ENCODE measurements at places on chromosomes 7 and 10.

- no peak for DNase-seq
Measured at GRCh38 chr10:78258323-78259030, 224.8 kb downstream of the RPS24 start.

DNA sequence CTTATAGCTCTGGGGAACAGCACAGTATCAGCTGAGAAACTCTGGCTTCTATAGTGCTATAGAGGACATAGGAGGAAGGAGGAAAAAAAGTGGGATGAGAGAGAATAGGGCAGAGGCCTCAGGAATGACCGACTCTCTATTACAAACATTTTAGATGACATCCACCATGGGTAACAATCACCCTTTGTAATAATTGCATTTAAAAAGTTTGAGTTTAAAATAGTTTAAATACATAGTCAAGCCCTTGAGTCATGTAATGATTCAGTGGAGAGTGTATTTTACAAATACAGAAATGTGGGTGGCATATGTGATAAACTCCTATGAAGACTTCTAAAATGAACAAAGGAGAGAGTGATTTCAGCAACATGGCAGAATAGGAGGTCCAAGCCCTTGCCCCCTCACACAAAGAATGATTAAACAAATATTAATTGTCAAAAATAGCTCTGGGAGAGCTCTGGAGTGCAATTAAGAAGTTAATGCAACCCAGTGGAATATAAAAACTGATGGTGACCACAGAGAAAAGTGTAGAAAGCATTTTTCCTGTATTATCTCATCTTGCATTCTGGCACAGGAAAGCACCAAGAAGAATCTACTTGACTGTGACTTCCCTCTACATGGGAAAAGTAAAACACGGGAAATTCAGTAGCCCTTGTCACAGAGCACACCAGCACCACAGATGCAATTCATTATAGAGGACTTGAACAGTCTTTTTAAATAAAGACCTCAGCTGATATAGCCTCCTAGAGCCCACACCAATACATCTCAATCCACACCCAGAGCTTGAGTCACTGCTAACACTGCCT is 569.0 kb upstream of the SORCS1 start:
- no peak for DNase-seq

DNA sequence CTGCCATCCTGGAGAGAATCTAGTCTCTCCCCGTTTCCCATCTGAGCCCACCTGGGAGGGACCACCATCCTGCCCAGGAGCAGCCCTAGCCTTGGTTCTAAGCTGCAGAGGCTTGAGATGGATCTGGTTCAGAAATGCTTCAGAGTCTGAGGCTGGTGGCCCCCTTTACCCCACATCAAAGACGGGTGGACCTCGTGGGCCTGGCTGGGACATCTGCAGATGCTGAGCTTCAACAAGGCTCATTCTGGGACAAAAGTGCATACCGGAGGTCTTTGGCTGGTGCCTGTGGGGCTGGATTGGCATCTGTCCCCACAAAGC is 4.9 kb upstream of the IRF5 start:
- DNase-seq: no peak

DNA sequence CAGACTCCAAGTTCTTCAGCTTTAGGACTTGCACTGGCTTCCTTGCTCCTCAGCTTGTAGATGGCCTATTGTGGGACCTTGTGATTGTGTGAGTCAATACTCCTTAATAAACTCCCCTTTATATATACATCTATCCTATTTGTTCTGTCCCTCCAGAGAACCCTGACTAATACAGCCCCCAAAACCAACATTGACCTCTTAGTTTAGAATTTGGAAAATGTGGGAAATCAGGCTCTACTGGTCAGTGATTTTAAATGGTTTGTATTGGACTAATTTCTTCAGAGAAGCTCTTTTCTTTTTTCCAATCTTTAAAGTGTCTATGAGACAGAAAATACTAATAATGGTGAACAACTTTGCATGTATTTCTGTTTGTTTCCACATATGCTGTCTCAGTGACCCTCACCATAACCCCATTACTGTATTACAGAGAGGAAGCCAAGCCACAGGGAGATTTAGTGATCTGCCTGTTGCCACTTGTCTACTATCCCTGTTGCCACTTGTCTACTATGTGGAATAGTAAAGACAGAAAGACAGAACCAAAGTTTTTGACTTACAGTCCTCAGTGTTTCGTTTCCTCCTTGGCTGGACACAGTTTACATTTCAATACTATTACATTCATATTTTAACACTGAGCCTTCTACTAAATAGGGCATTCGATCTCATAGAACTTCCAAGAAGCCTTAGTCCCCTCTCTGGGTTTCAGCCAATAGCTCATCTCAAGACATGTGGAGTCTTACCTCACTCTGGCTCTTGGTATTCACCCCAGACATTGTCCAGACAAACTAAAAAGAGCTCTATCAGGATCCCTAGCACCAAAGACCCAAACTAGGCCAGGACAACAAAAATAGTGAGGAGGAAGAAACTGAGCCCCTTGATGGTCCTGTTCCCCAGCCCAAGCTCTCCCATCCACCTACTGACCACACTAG is 121.0 kb downstream of the AKR1D1 start:
- no peak for DNase-seq

DNA sequence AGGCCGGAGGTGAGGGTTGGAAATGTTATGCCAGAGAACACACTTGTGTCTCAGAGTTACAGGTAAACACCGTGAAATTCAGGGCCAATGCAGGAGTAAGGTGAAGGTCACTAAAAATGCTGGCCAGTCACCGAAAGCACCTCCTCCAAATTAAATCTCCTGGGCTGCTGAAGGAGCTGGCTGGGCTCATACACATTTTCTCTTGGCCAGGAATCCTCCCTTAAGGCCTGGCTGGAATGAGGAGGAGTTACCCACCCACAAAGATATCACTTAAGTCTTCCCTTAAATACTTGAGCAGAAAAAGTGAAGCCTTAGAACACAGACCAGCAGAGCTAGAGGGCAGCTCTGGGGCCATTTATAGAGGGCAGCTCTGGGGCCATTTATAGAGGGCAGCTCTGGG is 46.3 kb downstream of the HTRA1 start:
- DNase-seq: no peak

GRCh38 chr10:75297021-75297599 is 61.4 kb upstream of the COMTD1 start:
- no peak for DNase-seq

DNA sequence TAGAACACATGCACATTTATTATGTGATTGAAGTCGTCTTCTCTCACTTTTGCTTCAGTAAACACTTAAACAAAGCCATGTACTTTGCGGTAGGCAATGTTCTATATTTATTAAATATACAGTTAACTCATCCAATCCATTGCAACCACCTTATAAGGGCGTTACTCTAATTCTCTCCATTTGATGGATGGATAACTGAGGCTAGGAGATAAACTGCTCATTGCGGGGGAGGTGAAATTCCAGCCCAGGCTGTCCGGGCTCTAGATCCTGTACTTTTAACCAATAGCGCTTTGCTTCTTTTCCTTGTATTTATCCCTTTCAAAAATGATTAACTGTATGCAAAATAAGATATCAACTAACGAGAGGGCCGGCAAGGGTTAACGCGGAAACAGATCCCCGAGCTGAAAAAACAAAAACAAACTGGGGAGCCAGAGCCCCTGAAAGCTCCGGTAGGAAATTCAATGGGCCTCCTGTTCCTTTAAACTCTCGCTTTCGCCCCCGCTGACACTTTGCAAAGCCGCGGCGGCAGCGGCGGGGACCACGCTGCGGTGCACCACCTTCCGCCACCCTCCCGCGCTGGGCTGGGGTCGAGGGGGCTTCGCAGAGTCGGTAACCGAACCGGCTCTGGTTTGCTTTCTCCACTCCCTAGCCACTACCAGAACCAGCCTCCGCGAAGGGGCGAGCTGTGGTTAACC is 1.0 kb upstream of the PLXDC2 start:
- DNase-seq: no peak

DNA sequence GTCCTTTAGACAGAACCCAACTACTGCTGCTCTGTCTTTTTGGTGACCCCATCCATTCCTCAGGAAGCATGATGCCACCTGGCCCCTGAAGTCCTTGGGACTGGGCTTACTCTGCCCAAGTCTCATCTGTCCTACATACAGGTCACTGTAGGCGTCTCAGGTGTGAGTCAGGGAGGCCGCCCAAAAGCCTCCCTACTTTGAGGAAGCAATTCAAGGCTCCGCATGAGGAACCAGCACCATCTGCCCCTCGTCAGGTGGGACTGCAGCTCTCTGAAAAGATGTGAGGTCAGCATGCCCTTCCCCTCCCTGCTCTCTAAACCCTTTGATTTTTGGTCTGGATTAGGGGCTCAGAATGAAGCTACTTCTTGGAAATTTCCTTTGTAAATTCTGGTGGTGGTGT is 354.8 kb downstream of the CXCL12 start:
- peak; percentile 34 for DNase-seq

GRCh38 chr7:34058801-34059135 is 153.4 kb downstream of the BMPER start:
- DNase-seq: no peak

GRCh38 chr10:98611436-98611835 is 164.7 kb upstream of the HPS1 start:
- no peak for DNase-seq

- DNase-seq: no peak
Measured at GRCh38 chr7:137962875-137963507, 38.9 kb downstream of the CREB3L2 start.

DNA sequence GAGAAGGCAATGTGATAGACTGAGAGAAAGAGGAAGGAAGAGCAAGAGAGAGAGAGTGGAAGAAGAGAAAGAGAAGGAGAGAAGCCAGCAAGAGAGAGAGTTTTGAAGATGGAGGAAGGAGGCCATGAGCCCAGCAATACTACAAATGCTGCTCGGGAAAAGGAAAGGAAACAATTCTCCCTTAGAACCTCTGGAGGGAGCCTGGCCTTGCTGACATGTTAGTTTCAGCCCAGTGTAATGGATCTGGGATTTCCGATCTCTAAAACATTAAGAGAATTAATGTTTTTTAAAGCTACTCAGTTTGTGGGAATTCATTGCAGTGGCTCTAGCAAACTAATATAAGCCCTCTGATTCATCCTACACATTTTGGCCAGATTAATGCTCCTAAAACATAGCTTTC is 206.8 kb upstream of the MTPN start:
- DNase-seq: peak; percentile 41

DNA sequence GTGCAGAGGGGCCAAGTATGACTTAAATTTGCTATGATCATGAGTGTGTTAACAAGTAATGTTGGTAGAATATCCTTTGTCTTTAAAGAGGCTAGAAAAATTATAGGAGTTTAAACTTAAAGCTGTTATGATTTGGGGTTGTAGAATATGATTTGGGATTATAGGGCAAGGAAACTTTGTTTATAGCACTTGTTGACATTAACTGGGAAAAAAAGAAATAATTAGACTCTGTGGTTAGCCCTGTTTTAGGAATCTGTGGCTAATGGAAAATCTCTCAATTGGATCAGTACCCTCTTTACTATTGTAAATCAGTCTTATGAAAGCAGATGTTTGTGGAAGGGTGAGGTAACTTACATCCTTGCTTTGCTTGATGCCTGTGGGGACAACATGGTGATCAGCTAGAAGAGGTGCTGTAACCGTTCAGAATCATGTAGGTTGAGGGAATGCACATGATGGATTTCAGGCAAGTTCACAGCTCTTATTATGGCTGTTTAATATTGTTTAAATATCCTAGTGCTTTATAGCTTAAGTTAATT is 11.1 kb downstream of the ING3 start:
- no peak for DNase-seq

DNA sequence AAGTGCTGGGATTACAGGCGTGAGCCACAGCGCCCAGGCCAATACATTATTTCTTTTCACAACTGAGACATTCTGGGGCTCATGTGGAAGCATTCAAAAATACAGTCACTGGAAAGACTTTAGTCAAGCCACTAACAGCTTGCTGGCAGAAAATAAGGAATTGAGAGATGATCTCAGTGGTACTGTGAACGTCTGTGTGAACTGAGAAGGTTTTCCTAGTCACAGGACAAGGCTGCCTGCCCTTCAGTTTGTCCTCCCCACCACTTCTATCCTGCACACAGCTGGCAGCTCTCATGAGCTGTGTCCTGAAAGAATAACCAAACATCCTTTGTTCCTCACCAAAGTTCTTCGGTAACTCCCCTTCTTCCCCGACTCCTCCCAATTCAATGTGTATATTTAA is 31.3 kb upstream of the ITGA8 start:
- DNase-seq: no peak

- DNase-seq: peak; percentile 95
Measured at GRCh38 chr10:5446390-5446926, 34.1 kb downstream of the NET1 start.

GRCh38 chr10:119270762-119271366 is 63.5 kb downstream of the GRK5 start:
- DNase-seq: no peak

GRCh38 chr7:86788948-86789347 is 145.2 kb downstream of the GRM3 start:
- DNase-seq: no peak

DNA sequence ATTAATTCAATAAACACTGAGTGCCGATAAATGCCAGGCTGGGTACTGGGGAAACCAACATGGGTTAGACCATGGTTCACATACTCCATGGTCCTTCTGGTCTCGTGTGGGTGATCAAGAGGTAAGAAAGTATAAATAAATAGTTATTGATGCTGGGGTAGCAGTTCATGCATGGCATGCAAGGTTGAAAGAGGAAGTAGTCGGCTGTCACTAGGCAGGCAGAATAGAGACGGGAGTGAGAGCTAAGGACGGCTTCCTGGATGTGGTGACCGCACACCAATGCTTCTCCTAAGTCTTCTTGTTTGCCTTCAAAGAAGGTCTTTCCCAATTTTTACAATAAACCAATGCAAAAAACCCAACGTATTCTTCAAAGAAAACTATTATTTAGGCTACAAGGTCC is 208.6 kb downstream of the ADAM12 start:
- DNase-seq: no peak

DNA sequence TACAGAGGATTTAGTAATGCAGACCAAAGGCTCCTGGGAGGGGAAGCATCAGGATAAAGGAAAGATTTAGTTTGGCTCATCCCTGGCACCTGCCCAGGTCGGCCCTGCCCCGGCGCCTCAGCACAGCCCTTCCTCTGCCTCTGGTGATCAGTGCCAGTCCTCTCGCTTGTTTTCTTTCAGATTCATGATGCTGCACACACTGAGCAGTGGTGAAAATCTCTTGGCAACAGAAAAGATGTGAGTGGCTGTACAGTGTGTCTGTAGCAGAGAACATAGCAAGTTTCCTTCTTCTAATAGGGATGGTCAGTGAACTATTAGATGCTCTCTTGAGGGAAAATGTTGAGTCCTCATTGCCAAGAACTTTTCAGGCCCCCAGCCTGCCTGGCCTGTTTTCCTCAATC is 994.1 kb downstream of the KCNMA1 start:
- no peak for DNase-seq

GRCh38 chr7:82131215-82131614 is 312.4 kb downstream of the CACNA2D1 start:
- no peak for DNase-seq

GRCh38 chr7:103937680-103938079 is 51.8 kb downstream of the RELN start:
- DNase-seq: no peak

GRCh38 chr7:22445853-22446252 is 54.1 kb downstream of the STEAP1B start:
- DNase-seq: no peak

DNA sequence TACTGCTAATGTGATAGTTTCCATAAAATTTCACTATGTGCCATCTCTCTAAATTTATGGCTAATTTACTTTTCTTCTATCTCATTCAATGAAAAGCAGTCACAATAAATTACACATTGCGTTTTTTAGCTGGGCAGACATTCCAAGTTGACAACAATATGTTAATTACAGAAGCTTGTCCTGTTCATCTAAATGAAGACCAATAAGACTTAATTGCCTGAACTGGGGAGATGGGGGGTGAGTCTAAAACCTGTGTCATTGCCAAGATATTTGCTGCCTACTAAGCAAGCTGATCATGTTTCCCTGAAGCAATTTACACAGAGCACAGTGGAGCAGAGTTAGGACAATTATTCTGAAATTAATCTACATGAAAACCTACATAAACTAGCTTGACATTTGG is 89.3 kb upstream of the ADRB1 start:
- no peak for DNase-seq

All from iPS-NIHi11 (cell line).